ENCODE measurements at places on chromosomes 16 and 17.
A peak's percentile ranks its signal among the peaks of the same experiment; 100 is the strongest.

- no peak for DNase-seq
These were observed 122.6 kb upstream of the RPL38 start for GRCh38 chr17:74080656-74081582.

DNA sequence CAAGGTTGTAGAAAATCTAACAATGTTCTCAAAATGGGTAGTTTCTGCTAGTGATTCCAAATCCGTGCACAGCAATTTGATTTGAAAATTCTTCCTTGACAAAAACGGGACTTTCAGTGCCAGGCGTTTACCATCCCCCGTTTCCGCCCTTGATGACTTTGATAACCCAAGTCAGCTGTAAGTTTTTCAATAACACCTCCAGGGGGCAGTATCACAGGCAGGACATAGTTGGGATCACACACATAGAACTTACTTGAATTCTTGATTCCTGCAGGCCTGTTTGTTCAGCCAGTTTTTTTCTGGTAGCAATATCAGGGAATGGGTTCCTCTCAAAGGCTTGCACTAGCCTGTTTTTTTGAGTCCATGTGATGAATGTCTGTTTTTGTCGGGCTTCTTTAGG lies 5.6 kb downstream of the DUXB start:
- no peak for DNase-seq

GRCh38 chr17:74922694-74923537 lies at the start of gene USH1G:
Gene USH1G, minus strand, starts transcription at chr17:74923255. Its CDS starts 182 bp downstream, at chr17:74923073.
- DNase-seq = no peak

GRCh38 chr16:49867796-49868668 lies 12.1 kb upstream of the ZNF423 start:
- DNase-seq = no peak

GRCh38 chr17:72838068-72838467 lies 254.4 kb downstream of the SLC39A11 start:
- no peak for DNase-seq

DNA sequence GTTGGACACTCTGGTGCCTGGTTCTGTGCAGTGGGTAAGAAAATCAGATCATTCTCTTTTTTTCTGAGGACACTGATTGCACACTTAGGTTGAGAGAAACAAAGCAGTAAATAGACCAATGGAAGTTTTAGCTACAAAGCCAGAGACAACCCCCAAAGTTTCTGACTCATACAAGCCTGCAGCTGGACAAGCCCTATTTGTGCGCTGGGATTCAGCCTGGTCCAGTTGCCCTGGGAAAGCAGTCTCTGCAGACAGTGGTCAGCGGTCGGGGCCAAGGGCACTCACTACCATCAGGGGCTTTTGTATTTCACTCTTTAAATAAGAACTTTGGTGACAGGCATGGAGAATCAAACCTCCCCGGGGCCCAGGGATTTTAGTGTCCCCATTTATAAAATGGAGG lies 6.0 kb upstream of the RHBDL3 start:
- no peak for DNase-seq

DNA sequence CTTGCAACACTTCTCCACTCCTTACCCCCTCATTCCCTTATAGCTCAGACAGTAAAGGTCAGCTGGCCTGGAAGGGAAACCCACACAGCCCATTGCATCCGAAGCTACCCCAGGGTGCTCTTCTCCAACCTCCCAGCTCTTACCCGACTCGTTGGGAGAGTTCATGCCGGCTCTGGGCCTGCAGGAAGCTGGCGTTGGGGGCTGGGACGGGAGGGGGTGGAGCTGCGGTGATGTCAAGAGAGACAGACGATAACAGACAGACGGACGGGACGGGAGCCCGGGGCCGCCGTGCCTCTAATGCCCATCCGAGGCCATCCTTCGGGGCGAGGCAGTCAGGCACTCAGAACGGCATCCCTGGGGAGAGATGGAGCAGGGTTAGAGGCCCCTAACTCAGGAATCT lies 6.1 kb downstream of the HDAC5 start:
- DNase-seq = no peak

- peak; percentile 36 for DNase-seq
These were observed 7.0 kb downstream of the CORO6 start for GRCh38 chr17:29615492-29616299.

GRCh38 chr17:61235827-61236197 lies 163.8 kb upstream of the TBX2 start:
- DNase-seq = no peak

GRCh38 chr17:78665952-78666920 lies 89.0 kb upstream of the DNAH17 start:
- no peak for DNase-seq

DNA sequence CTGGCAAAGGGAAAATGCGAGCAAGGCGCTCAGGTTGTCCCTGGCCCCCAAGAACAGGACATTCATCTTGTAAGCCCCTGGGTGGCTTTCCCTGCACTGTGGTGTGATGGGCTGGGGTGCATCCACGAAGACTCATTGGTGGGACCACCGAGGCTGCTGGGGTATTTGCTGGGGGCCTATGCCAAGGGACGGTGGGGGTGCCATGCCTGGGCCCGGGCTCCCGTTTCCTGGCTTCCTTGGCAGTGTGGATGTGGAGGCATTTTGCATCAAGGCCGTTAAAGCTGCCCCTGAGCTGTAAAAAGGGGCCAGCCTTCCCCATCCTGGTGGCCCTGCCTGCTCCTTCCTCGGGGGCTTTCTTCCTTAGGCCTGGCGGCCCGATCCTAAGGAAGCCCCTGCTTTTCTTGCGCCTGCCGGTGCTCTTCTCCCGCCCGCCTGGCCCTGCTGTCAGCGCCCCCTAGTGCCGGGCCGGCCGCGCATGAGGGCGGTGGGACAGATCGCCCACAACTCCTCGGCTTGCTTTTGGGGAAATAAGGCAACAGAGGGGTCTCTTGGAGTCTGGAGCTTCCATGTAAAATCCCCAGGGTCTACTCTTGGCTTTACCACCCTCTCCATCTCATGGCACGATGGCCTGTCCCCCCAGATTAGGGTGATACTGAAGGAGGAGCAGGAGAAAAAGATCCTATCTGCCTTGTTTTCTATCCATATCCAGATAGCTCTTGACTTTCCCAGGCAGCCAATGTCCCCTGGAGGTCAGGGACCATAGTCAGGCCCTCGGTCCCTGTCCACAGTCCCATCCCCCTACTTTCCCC lies 9.8 kb upstream of the TBX2 start:
- DNase-seq = no peak

- no peak for DNase-seq
These were observed 13.2 kb downstream of the NAGPA start for GRCh38 chr16:5020551-5020950.

GRCh38 chr16:14202697-14203096 lies 131.6 kb downstream of the MRTFB start:
- DNase-seq = no peak

GRCh38 chr17:77736199-77736585 lies 222.3 kb upstream of the TNRC6C start:
- no peak for DNase-seq

DNA sequence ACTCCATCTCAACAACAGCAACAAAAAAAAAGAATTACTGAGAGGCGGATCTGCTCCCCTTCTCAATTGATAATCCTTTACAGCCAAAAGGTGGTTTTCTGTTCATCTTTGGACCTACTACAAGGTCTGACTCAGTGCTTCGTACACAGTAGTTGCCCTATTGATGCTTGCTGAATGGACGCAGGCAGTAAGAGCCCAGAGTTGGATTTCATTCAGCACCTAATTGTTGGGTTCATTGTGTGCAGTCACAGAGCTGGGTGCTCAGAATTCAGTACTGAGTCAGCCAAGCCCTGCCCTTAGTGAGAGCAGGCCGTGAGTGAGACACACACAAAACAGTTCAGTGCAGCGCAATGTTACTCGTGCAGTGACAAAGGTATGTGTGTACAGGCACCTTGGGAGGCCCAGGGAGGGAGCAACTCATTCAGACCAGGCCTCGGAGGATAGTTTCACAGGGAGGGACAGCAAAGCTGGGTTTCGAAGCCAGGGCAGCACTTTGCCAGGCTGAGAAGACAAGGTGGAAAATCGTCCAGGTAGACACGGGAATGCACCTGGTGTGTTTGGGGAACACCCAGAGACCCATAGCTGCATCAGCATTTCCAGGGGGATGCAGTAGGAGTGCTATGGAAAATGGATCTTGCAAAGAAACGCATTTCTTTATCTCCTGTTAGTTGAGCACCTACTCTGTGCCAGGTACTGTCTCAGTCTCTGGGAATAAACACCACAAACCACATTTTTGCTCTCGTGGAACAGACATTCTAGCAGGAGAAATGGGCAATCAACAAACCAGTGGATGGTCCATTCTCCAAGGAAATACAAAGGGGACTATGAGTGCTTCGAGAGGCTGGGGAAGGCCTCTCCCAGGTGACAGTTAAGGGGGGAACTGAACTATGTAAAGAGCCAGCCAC lies 18.1 kb upstream of the KRT17 start:
- DNase-seq = no peak

- no peak for DNase-seq
These were observed 60.7 kb downstream of the WSB1 start for GRCh38 chr17:27354491-27355081.

DNA sequence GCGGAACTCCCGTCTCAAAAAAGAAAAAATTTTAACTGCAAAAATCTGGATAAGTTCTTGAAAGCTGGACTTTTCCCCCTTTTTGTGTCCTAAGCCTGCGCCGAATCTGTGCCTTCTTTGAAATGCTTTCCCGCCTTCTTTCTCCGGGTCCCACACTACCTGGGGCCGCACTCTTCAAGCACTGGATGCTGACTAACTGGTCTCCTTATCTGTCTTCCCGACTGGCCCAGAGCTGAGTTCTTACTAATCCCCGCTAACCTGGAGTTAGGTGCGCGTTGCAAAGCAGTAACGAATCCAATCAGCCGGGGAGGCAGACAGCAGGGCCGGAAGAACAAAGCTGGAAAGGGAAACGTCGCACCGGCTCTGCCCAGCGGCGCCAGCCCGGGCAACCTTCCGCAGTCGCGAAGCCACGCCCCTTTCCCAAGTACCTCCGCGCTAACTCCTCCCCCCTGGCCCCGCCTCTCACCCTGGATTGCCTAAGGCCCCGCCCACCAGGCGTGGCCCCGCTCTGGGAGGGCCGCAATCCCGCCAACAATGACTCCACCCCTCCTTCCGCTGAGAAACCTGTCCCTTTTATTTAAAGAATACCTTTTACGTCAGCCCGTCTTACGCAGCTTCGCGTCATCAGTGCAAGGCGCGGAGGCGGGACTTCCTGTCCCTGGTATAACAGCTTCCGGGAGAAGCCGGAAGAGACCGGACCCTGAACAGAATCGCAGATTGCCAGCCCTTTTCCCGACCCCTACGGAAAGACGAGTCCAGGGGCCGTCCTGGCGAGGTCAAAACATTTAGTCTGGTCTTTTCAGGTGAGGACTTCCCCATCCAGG lies at the start of gene TMUB2:
TMUB2 (plus strand) TSS at position 666 of the 824 bp plus-strand sequence. CDS start 737 bp downstream, outside the sequence.
- DNase-seq = peak; percentile 98

DNA sequence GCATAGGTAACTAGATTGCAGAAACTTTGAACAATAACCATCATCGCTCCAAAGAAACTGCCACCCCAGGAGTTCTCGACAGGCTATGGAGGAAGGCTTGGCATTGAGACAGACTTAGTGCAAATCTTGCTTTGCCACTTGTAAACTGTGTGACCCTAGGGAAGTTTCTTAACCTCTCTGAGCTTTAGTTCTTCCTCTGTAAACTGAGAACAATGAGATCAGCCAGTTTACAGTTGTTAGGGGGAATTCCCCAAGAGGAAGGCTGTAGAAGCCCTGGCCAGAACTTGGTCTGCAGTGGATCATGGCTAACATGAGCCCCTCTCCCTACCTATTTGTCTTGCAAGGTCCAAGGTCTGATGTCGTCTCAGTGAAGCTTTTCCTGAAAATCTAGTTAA lies 78.9 kb downstream of the NT5M start:
- DNase-seq = no peak

DNA sequence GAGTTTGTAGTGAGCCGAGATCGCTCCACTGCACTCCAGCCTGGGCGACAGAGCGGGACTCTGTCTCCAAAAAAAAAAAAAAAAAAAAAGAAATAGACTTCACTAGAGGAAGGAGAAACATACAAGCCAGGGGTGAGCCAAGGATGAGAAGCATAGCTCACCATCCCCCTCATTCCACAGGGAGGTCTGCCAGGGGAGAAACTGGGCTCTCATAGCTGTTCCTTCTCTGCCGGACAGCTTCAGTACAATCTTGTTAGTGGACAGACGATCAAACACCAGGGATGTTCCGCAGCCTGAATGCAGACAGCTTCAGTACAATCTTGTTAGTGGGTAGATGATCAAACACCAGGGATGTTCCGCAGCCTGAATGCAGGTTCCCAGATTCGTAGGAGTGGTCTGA lies 509.6 kb downstream of the CDH13 start:
- DNase-seq = no peak

DNA sequence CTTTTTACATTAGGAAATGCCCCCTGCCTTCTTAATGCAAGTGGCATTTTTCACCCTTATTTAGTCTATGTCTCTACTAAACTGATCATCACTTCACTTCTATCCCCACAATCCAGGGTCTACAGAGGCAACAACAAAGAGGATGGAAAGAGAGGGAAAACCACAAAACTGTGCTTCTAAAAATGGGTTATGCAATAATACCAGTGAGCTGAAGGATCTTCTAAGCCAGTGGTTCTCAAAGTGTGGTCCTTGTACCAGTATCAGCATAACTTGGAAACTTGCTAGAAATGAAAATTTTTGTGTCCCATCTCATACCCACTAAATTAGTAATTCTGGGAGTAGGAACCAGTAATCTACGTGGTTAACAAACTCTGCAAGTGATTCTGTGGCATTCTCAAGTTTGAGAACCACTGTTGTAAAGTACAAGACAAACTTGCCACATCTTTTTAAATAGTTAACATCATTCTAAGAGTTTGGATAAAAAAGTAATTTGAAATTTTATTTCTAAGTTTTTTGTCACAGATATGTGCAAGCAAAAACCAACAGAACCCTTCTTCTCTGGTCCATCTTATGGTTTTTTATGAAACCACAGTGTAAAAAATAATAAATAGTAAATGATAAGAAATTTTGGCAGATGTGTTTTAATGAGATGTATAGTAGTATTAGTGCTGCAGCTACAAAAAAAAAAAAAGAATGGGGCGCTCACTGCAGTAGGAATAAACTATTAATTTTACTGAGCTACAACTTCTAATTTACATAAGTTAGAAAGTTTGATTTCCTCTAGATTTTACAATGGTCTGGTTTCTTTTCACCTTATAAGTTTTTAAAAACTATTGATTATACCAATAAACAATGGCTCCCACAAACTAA lies 16.2 kb downstream of the CDC27 start:
- DNase-seq = no peak
